Activated CD8-positive, alpha-beta memory T cell treated with anti-CD3 and anti-CD28 coated beads, Interleukin-2, amount 50 U/mL, for 4 hours (primary cell): ENCODE measurements at places on chromosomes 2 and 18.

GRCh38 chr18:55105873-55106272 is 146.6 kb upstream of the CCDC68 start:
- no peak for DNase-seq

- DNase-seq, result no peak
Measured at GRCh38 chr2:139079311-139079710, 299.1 kb upstream of the NXPH2 start.

DNA sequence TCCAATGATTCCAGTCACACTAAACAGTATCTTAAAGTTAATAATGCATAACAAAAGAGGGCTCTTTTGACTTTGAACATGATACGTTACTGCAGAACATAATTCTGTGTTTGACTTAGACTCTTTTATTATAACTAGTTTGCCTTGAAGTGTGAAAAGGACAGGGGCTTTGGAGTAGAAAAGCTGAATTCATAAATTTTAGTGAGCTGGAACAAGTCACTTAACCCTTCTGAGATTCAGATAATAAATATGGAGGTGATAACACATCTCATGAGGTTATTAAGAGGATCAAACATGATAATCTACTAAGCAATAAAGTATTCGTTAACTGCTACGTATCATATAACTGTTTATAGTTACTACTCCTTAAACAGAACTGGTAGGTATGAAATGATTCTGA is 44.7 kb upstream of the FLACC1 start:
- no peak for DNase-seq

DNA sequence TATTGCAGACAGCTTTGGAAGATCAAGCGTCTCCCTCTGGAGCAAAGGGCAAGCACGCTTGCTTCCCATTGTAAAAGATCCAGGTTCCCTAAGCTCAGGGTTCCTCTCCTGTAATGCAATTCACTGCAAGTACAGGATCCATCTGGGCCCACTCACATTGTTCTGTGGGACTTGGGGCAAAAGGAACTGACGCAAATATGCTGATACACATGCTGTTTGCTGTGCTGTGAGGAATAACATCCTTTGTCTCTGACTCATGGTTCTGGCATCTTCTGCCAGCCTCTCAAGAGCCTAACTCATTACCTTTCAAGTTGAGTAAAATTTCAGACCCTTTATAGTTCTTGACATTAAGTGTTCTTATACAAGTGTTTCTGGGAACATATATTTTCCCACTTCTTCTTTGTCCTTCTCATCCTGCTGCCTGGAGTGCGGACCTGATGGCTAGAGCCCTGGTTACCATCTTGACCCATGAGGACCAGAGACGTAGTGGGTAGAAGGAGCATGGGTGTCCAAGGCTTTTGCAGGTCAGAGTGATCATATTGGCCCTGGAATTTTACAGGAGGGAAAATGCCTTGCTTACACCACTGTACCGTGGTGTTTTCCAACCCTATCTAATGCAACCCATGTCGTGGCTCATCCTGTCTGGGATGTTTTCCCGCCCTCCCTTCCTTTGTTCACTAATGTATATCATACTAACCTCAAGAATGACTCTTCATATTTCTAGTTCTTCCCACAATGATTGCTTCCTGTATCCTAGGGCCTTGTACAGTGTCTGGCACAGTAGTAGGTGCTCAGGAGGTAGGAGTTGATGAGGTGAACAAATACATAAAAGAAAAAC is 145.7 kb upstream of the GLI2 start:
- DNase-seq, result no peak

- DNase-seq, result no peak
Measured at GRCh38 chr2:58521803-58522554, 280.9 kb upstream of the FANCL start.

DNA sequence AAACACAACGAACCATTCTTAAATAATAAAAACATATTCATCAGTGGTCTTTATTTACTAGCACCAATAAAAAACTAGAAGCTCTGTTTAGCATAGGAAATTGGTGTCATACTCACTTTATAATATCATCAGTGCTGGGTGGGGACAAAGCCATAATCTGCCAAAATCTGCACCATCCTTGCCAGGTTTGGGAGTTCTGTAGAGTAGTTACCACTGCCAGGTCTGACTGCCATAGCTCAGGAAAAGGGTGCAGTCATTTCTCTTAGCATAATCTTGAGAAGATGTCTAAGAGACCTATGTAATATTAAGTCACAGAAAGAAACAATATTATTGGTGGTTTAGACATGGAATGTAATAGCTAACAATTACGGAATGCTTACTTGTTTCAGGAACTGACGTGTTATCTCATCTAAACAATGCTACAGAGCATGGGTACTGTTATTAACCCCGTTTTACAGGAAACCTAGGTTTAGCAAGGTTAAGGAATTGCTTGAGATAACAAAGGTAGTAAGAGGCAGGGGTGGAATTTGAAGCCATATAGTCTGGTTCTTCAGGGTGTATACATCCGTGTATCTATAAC is 1.6 kb upstream of the MARCHF7 start:
- no peak for DNase-seq

GRCh38 chr2:148876595-148877402 is 1.8 kb downstream of the KIF5C start:
- DNase-seq, result peak; percentile 47

DNA sequence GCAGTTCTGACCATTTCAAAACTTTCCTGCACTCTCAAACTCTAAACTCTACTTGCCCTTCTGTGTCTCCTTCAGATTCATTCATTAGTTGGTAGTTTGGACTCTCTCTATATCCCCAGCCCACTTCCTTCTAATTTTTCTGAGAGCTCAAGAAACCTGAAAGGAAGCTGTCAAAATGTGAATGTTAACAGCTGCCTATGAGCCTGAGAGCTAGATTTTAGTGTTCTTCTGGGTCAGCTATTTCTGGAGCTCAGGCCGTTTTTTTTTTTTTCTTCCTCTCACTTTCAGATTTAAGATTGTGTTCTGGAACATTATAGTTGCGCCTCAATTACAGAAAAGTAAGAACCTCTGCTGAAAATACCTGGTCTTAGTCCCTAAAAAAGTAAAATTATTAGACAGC is 73.1 kb downstream of the RTN4 start:
- DNase-seq, result no peak

- DNase-seq, result no peak
Measured at GRCh38 chr2:158512323-158512722, 55.6 kb downstream of the PKP4 start.

GRCh38 chr2:102703748-102704147 is 58.1 kb upstream of the TMEM182 start:
- DNase-seq, result no peak

- DNase-seq, result no peak
Measured at GRCh38 chr18:55763805-55764204, 175.8 kb upstream of the TCF4 start.

- DNase-seq, result no peak
Measured at GRCh38 chr2:123502931-123503330, 522.2 kb upstream of the CNTNAP5 start.

DNA sequence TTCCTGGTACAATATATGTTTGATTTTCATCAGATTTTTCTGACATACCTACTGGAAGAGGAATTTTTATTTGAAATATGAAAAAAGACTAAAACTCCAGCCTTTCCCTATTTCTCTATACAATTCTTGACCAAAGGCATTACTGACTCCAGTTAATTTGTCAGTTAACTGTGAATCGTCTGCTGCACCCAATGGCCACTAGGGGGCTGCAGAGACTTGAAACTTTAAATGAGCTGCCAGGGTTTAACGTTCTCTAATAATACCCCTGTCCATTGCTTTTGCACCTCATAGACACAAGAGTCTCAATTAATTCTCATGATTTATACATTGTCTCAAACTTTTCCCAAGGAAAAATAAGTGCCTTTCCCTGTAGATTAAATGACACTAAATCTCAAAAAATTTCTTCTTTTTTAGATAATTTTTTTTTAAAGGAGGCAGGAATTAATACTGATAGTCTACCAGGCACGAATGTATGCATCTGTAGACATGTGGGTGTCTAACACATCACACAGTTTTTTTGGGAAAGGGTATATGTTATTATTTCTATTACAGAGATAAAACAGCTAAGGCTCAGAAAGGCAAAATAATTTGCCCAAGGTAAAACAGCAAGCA is 1.8 kb upstream of the ALK start:
- DNase-seq, result peak; percentile 37

DNA sequence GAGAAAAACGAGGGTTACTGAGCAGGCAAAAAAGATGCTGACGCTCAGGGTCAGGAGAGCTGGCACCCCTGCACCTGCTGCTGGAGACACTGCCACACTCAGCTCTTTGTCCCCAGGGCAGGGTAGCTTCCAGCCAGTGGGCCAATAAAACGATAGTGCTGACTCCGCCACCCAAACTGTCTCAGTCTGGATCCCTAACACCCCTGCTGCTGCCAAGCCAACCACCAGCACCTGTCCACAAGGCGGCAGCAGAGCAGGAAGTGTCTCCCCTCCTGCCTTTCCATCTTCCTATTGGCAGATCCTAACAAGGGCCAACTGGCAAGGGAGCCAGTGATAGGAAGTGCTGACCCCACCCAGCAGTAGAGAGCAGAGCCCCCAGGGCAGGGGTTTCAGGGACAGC is 531.5 kb upstream of the SALL3 start:
- DNase-seq, result no peak

DNA sequence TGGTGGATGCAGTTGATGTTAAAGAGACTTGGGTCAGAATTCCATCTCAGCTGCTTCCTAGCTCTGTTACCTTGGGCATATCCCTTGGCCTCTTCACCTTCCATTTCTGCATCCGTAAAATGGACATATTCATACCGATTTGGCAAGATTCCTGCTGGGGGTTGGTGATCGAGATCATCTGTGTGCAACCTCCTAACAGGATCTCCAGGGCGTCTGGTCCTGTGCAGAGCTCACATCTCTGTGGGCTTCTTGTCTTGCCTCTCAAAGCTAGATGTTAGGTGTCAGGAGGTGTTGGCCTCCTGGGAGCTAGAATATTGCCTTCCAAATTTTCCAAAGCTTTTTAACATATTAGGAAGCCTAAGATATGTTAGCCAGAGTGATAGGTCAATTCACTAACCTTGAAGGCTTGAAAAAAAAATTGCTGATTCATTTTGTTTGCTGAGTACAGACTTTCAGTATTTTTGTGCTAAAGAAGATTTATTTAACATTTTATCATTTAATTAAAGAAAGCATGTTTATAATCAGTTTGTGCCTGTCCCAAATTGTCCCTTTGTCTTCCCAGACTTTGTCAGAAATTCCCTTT is 69.7 kb upstream of the ZNF516 start:
- DNase-seq, result no peak
